Stimulated activated CD4-positive, alpha-beta T cell treated with anti-CD3 and anti-CD28 coated beads, Interleukin-1b, Interleukin-23, amount 100 ng/mL, for 1 hour (primary cell): ENCODE measurements at places on chromosomes 4 and X.

GRCh38 chr4:107630185-107630705 lies 89.8 kb downstream of the PAPSS1 start:
- DNase-seq = no peak

GRCh38 chr4:180706766-180707165 lies 1536.4 kb upstream of the TENM3 start:
- no peak for DNase-seq

DNA sequence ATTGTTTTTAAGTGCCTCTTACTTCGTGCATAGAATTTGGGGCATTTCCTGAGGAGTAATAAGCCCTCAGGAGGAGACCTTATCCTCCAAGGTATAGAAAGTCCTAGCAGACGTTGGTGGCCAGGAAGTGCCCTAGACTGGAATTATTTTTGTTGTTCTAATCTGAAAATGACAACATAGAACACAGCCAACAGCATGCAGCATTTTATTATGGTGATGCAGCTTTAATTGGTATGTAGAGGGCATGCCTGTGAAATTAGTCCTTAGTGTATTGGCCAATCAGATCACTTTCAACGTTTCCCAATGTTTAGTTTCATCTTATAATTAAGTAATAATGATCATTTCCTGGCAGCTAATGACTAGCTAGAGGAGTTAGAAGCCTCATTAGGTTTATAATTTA lies 199.2 kb downstream of the SHROOM3 start:
- DNase-seq = no peak

GRCh38 chrX:147978931-147979330 lies 2.2 kb upstream of the FMR1NB start:
- DNase-seq = no peak

DNA sequence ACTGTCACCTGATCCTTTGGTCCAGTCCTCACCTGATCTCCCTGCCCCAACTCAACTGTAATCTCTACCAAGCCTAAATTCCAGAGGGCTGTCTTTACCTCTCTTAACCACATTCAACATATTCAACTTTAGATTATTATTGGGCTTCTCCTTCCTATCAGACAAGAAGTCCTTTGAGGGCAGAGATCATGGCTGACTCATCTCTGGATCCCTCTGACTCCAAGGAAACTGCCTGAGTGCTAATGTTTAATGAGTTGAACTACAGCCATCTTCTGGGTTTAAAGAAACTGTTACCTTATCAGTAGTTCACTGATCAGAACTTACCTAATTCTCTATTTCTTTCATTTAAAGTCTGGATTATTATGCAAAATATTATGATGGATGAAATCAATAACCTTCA lies 135.7 kb downstream of the GPC3 start:
- no peak for DNase-seq

DNA sequence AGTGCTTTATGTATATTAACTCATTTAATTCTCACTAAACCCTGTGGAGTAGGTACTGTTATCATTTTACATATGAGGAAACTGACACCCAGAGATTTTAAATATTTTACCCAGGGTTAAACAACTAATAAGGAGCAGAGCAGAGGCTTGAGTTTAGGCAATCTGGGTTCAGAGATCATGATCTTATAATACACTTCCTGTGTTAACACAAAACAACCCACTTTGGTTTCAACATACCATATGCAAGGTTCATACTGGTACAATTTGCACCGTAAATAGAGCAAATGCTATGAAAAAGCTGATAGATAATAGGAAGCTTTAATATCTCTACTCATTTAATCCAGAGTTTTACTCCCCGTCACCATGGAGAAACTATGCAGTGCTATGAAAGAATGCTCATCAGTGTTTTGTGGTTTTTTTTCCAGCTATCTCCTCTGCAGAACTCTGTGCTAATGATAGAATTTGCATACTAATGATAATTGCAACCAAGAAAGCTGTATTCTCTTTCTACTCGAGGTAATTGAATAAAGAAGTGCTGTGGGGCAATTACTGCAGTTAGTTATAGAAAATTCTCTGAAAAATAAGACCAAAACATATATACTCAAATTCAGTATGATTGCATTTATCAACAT lies 138.8 kb upstream of the MAP9 start:
- no peak for DNase-seq

DNA sequence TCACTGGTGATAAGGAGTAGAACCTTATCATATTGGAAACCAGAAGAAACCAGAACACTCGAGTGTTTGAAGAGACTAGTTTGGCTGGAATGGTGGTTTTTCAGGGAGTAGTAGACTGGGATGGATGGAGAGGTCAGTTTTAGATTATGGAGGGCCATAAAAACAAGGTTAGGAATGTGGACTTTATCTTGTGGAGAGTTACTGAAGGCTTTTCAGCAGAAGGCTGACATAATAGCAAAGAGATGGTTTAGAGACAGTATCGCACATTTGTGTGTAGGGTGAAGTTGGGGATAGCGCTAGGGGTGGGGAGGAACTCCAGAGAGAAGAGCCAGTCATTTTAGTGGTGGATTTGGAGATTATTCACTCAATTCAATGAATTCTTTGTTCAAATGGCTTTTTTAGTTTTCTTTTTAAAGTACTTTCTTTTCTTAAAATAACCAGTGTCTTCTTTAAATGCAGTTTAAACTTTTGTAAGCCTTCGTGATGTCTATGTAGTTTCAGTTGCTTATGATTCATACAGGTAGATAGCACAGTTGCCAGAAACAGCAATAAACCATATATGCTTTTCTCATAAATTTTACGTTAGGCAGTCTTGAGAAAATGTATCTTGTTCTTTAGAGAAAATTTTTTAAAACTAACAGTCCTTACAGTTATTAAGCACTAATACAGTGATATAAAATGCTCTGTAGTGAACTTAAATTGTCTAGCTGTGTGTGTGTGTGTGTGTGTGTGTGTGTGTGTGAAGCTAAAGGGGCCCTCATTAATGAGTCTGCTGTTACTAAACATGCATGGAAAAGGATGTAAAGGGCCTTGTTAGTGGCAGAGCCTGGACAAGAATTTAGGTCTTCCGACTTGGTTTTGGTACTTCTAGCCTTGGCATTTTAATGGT lies 3.8 kb downstream of the ARHGAP10 start:
- DNase-seq = no peak

GRCh38 chrX:106039920-106040319 lies 1.4 kb upstream of the SERPINA7 start:
- DNase-seq = no peak

DNA sequence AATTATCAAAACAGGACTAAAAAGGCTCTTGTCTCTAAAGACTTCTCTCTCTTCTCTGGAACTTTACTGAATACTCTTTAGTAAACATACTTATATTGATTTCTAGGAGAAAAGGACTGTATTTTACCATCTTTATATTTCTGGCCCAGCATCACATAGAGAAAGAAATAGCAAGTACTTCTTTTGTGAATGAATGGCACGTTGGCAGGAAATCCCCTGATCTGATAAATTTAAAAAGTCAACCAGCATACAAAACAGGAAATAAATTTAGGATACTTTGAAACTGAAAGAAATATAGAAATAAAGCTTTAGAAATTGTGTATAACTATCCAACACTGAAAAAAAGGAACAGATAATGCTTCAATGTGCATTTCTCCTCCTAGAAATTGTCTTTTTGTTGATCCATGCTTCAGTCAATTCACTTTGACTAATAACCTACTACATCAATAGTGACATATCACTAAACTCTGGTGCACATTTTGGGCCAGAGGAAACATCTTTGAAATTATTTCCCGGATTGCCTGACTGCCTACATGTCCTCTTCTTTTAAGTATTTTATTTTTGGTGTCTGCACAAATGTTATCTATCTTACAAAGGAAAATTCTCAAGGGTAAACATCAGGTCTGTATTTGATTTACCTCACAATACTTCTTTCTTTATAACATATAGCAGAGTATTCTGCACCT lies 183.5 kb upstream of the FSTL5 start:
- DNase-seq = no peak

- DNase-seq = no peak
These were observed 55.8 kb downstream of the CASP3 start for GRCh38 chr4:184593461-184593860.

DNA sequence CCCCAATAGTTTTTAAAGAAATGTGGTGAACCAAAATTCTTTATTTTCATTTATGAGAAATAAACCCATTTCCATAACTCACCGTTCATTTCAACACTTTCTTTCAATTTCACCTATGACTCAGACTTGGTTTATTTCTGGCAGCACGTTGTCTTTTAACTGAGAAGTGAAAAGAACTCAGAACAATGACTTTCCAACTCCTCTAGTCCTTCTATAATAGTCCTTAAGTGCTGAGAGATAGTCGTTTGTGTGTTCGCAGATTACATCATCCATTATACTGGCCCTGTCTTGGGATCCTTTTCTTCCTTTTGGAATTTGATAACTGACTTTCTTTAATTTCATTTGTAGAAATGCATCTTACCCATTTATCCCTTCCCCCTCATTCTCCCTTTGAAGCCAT lies 113.6 kb downstream of the GLUD2 start:
- no peak for DNase-seq

DNA sequence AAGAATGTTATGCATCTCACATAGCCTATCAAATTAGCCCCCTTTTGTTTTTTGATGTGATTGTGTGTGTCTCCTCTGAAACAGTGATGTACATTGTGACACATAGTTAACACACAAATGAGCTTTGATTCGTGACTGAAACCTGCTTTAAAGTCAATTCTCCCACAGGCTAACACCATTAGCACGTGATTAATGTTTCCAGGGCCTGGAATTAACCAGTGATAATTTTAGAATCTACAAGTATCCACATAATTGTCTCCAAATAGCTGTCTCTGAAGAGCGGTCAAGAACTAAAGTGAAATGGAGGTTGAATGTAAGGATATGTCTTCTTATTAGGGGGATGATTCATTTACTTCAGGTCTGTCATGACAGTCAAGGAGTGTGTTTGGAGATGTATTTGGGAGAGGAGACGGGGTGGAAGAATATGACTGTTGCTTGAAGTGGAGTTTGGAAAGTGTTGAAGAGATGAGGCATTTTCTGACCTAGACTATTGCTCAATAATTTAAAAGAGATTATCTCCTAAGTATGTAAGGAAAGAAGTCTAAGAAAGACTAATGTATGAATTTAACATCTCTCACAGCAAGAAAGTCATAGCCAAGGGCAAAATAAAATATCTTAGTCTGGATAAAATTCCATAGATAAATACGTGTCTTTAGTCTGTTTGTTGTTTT lies 13.7 kb upstream of the RASGEF1B start:
- no peak for DNase-seq

GRCh38 chrX:39811376-39811775 lies 286.4 kb downstream of the BCOR start:
- no peak for DNase-seq

- no peak for DNase-seq
These were observed 98.0 kb upstream of the MAP9 start for GRCh38 chr4:155474758-155475157.

DNA sequence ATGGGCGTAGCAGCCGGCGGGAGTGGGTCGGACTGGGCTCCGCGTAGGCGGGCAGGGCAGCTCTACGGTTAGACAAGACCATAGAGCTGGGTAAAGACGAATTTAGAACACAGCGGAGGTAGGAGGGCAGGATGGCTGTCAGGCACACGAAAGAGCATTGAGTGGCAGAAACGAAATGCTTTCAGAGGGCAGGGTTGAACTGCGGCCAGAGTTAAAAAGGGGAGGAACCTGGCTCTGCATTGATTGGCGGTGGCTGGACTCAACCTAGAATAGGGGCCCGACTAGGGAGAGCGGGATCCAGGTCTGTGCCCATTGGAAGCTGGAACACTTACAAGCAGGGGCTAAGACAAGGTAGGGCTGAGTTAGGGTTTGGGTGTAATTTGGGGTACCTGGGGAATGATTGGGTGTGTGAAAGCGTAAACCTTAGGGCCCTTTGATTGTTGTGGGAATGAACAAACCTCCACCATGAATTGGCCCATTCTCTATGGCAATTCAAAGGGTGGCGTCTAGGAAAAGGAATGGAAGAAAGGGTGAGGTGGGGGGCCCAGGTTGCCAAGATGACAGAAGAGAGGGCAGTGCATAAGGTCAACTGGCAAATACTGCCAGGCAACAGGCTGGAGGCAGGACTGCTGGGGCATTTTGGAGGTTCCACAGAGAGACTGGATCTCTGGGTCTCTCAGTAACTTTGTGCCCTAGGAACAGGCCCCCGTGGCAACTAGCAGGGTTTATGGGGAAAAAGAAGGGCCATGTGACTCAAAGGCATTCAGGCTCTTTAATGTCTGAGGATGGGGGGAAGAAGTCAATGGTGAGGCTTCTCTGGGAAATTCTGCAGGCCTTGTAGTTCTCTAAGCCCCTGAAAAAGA lies 911 bp upstream of the ELK1 start:
- DNase-seq = no peak

DNA sequence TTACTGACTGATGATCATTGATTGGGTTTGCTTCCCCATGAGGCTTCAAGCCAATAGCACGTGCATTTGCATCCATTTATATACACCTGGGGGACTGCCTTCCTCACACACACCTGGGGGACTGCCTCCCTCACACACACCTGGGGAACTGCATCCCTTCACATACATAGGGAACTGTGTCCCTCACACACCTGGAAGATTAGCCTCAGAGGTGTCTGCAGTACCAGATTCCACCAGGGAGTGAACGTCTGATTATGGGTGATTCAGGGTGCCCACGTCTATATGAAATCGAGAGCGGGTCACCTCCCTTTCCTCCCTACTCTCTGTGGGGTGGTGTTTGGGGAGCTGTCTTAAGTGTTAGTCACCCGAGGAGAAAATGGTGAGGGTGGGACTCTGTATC lies 16.9 kb downstream of the CD99 start:
- no peak for DNase-seq

DNA sequence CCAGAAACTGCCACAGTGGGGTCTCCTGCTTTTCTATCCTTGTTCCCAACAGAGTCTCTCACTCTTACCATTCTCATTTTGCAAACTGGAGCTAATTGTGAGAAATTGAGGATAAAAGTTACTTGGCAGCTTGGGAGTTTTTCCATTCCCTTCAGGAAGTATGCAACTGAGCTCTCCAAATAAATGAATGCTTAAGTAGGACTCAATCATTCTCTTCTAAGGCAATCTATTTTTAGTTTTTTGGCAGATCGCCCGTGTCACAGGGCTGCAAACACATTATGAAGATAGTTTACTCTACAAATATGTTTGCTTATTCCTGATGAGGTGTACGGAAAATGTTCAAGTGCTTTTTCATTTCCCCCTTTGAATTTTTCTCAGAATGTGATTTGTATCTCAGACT lies 5.3 kb downstream of the ASB11 start:
- DNase-seq = no peak

- no peak for DNase-seq
These were observed 96.8 kb downstream of the NSUN7 start for GRCh38 chr4:40846532-40846931.

DNA sequence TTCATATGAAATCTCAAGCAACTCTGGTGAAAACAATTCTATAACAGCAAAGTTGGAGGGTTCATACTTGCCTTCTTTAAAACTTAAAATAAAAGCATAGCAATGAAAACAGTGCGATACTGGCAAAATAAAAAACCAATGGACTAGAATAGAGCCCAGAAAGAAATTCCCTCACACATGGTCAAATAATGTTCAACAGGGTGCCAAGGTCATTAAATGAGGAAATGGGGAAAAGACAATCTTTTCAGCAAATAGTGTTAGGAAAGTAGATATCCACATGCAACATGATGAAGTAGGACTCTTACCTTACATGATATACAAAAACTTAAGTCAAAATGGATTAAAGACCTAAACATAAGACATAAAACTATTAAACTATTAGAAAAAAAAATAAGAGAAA lies 970.2 kb upstream of the AGA start:
- no peak for DNase-seq

GRCh38 chr4:154982187-154983047 lies 201.3 kb downstream of the RBM46 start:
- DNase-seq = no peak

- DNase-seq = no peak
These were observed 12.1 kb upstream of the CC2D2A start for GRCh38 chr4:15457406-15458201.

GRCh38 chrX:120269373-120270035 lies 18.9 kb downstream of the ZBTB33 start:
- DNase-seq = no peak
